ENCODE measurements at places on chromosomes 16 and 17.
A peak's percentile ranks its signal among the peaks of the same experiment; 100 is the strongest.

DNA sequence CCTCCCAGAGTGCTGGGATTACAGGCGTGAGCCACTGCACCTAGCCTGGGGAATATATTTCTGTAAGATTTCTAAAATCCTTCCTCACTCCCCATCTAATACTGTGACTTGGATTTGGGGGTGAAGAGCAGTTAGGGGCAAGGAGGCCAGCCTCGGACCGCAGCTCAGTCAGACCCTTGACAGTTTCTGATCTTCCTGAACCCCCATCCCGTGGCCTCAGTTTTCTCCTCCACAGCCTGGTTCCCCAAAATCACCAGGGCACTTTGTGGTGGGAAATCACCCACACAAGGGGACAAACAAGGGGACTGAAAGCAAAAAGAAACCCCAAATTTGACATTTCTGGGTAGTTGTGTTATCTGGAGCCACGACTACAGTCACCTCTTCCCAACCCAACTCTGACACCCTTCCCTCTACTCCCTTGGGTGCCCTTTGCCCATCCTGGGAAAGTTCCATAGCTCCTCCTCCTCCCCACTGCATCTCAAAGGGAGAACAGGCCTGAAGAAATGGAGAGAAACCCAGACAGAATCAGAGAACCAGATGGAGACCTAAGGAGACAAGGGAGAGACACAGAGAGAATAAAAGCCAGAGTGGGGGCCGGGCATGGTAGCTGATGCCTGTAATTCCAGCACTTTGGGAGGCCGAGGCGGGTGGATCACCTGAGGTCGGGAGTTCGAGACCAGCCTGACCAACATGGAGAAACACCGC lies 2.8 kb upstream of the STAT5A start:
- peak; percentile 52 for DNase-seq

DNA sequence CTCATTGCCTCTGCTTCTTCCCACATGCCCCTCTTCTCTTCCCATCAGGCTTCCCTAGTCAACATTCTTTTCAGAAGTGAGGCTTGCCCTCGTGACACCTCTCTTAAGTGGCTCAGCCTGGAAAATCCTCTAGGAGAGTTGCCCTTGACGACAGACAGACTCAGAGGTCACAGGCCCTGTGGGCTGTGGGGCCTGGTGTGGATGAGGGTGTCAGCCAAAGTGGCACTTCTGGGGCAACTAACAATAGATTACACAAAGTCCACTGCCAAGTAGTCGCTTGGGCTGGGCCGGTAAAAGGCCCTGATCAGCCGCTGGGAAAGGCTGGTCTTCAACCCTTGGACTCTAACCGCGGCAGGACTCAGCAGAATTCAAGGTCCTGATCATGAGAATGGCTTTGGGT lies 33.7 kb upstream of the METTL16 start:
- no peak for DNase-seq

- no peak for DNase-seq
Measured at GRCh38 chr17:45639297-45639849, 144.7 kb upstream of the CRHR1 start.

- DNase-seq = peak; percentile 78
Measured at GRCh38 chr17:17526369-17526768, 30.2 kb upstream of the RASD1 start.

GRCh38 chr16:85390511-85391174 lies 222.5 kb upstream of the GSE1 start:
- DNase-seq = peak; percentile 96

DNA sequence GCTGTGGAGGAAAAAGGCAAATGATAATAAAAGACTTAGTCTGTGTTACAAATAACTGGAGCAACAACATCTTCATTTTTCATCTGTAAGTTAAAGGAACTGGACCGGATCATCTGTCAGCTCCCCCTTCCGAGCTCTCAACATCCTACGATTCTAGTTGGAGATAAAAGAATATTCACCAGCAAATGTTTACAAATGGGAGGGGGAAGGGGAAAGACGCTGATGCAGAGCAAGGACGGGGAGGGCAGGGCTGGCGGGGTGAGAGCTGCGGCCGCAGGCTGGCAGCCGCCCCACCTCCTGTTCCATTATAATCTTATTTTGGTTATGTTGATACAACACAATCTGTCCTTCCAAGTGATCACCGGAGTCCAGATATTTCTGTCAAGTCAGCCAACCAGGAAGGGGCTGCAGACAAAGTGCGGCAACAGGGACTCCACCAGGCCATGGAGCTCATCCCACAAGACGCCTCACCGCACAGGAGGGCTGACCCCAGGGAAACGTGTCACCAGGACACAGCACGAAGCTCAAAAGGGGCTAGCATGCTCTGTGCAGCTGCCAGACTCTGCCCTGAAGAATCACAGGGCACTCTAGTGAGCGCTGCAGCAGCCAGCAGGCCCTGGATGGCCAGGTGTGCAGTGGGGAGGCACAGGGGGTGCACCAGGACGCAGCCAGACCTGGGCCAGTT lies 19.7 kb downstream of the FBXO31 start:
- peak; percentile 91 for DNase-seq

DNA sequence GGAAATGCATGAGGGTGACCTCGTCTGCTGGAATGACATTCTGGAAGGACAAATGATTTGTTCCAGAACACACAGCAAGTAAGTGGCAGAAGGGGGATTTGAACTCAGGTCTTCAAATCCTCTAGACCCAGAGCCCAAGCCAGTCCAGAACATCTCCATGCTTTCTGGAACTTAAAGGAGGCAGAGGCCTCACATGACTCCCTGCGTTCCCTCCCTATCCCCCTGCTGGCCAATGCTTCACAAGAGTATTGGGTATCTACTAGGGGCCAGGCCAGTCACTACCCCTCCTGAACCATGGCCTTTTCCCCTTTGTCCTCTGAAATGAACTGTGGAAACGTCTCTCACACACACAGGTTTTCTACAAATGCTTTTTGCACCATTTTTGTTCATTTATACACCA lies 7.6 kb upstream of the BEAN1 start:
- DNase-seq = peak; percentile 21

GRCh38 chr17:59425085-59425931 lies 93.9 kb downstream of the YPEL2 start:
- peak; percentile 83 for DNase-seq

DNA sequence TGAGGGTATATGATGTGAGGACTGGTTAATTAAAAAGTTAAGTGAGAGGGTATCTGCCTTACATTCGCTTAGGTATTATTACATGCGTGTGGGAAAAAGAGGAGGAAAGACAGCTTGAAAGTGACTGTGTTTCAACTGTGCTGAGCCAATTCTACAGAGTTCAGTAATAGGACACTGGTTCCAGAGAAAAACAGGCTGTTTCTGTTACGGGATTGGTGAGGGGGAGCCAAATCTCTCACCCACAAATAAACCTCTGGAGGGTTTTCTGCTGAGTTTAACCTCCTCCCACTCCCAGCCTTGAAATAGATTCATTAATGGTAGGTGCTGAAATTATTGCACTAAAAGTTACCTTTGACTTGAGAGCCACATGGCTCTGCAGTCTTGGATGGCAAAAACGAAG lies 3.9 kb upstream of the KRT26 start:
- no peak for DNase-seq

Data from sigmoid colon (tissue), 7 donors.